ENCODE measurements at places on chromosomes 5 and 9.

- no peak for DNase-seq
Observed at GRCh38 chr5:98365126-98365525, 408.3 kb upstream of the RGMB start.

DNA sequence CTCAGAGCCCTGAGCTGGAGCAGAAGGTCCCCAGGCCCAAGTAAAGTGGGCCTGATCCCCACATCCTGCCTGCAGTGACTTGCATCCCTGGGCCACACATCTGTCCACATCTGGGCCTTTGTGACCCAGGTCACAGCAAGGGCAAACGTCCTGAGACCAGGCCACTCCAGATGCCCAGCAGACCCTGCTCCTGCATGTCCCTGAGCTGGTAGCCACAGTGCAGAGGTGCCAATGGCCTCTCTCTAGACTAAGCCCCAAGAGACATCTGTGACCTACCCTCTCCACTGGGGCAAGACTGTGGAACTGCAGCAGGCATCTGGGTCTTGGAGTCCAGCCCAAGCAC, 2.5 kb downstream of the FLT4 start:
- DNase-seq: no peak

DNA sequence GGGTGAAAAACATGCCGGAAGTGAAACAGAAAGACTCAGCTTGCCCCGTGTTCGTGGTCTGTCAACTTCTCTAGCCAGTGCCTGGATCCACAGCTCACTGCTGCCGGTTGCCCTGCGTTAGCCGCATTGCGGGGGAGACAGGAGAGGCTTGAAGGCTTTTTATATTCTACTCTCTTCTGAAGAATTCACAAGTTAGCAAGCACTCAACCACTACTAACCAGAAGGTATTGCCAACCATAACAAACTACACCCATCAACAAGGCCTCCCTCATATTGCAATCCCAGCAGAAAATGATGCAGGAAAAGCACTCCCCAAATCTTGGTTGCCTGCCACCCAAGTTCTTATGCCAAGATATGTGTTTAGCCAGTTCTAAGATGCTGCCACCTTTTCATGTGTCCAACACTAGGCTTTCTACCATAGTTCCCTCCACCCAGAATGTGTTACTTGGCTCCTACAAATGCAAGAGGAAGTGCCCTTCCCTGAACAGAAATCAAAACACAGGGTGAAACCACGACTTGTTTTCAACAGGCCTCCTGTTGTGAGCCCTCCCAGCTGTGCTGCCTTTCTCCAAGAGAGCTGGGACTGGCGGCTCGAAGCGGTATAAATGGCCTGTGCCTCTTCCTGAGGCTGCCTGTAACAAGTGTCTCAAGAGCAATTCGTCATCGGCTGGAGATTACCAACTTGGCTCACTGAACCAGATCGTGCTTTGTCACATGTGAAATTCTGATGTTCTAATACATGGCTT, 129.0 kb downstream of the SNX18 start:
- peak; percentile 48 for DNase-seq

DNA sequence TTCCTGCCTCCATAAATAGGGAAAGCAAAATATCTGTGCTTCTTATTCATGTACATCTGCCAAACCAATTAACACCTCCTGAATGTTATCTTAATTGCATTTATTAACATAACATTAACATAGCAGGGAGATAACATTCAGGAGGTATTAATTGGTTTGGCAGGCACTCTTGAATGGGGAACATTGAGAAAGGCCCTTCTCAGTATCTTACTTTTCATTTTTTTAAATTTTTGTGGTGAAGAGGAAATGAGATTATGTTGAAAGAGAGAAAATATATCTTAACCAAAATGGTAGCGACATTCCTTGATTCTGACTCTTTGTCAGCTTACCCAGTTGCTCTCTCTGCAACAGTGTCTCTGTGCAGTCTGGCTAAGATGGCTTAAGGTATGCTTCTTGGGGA, 100.4 kb upstream of the TLE1 start:
- no peak for DNase-seq

GRCh38 chr9:114588210-114588609, 641 bp downstream of the ATP6V1G1 start:
- no peak for DNase-seq

DNA sequence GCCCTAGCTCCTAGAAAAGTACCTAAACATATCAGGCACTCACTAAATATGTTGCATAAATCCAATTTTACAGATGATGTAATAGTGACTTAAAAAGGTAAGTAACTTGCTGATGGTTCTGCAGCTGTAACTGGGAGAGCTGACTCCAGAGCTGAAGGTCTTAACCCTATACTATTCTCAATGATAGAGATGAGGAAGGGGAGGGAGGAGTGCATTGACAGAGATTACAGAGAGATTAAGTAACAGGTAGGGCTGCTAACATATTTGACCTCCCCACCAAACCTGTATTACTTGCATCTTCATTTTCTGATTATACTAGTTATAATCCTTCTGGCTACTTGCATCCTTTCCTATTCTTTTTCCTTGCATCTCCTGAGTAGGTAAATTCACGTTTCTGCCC, 255.4 kb upstream of the EFNA5 start:
- no peak for DNase-seq

- DNase-seq: no peak
Observed at GRCh38 chr5:177524539-177524900, 7.8 kb upstream of the DDX41 start.

DNA sequence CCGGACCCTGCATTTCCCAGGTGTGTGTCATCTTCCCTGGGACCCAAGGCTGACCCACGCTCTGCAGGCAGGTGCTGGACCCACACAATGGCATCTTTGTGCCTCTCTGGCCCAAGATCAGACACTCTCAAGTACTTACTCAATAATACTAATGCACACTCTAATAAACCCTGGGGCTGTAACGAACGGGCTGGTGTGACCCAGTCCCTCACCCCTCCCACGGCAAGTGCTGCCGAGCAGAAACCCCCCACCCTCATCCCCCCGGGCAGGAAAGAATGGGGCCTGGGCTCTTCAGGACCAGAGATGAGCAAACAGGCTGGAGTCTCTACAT, 1.1 kb upstream of the OBP2B start:
- no peak for DNase-seq

GRCh38 chr9:3676766-3677165, 151.0 kb upstream of the RFX3 start:
- no peak for DNase-seq

GRCh38 chr5:179211631-179212030, 133.6 kb downstream of the ADAMTS2 start:
- no peak for DNase-seq

GRCh38 chr5:7886849-7887475, 18.0 kb downstream of the MTRR start:
- DNase-seq: no peak

GRCh38 chr5:133552925-133553525, 59.3 kb downstream of the FSTL4 start:
- DNase-seq: no peak

DNA sequence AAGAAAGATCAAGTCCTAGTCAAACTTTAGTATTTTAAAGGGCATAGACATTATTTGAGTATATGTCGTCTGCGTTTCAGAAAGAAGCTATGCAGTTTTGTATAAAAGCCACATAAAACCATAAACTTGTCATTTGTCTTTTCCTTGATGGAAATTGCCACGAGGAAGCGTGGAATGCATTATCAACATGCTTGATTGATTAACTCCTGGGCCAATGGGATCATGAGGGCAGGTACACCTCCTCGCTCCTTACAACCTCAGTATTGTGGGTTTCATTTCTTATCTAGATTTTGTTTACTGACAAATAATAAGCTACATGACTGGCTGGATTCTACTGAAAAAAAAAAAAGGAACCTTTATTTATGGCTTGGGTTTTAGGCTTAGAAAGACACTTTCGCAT, 122.5 kb upstream of the RFX3 start:
- no peak for DNase-seq

DNA sequence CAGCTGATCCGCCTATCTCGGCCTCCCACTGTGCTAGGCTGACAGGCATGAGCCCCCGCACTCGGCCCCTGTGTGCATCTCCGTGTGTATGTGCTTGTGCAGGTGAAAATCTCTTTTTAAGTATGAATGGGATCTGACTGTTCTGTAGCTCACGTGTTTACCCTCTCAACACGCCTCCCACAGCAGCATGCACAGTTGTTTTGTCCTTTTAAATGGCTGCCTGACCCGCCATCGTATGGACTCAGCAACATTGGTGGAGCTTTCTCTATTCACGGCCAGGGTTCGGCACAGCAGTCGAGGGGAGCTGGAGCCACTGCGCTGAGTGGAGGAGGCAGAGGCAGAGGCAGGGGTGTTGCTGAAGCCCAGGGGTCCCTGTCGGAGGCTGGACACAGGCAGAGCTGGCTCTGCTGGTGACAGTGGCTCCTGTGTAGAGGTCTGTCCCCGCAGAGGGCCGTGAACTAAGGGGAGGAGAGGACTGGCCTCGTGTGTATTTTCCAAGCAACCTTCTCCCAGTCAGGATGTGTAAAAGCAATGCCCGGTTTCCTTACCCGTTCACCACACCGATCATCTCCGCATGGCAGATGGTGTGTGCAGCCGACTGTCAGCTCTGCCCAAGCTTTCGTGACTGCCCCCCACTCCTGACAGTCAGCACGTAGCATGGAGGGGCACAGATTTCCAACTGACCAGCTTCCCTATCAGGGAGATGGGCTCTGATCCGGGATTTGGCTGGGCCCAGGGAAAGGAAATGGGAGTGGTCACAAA, 37.3 kb downstream of the MRPL36 start:
- no peak for DNase-seq

DNA sequence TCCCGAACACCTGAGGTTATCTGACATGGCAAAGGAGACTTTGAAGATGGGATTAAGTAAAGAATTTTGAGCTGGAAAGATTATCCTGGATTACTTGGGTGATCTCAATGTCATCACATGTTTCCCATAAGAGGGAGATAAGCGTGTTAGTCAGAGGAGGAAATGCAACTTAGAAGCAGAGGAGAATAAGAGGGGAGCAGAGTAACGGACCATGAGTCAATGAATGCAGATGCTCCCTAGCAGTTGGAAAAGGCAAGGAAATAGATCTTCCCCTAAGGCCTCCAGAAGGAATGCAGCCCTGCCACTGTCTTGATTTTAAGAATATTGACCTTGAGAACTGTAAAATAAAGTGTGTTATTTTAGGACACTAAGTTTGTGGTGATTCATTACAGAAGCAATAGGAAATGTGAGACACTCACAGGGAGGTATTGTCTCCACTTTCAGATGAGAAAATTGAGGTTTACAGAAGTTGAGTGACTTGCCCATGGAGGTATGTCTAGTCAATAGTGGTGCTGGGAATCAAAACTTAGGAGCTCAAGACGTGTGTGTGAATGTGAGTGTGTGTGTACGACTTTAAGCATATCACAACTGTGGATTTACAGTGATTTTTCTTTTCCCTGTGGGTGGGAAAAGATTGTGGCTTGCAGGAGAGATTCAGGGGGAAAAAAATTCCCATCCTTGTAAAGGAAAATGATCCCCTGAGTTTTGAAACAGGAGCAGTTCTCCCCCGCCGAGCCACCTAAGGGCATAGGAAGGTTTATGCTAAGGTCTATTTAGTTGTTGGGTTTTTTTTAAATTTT, 125.3 kb downstream of the TRIM32 start:
- DNase-seq: no peak

- DNase-seq: no peak
Observed at GRCh38 chr9:129143031-129143927, 32.1 kb downstream of the PTPA start.

GRCh38 chr5:53265043-53265442, 155.5 kb upstream of the MOCS2 start:
- no peak for DNase-seq

GRCh38 chr5:154015071-154015693, 23.5 kb downstream of the FAM114A2 start:
- DNase-seq: no peak

DNA sequence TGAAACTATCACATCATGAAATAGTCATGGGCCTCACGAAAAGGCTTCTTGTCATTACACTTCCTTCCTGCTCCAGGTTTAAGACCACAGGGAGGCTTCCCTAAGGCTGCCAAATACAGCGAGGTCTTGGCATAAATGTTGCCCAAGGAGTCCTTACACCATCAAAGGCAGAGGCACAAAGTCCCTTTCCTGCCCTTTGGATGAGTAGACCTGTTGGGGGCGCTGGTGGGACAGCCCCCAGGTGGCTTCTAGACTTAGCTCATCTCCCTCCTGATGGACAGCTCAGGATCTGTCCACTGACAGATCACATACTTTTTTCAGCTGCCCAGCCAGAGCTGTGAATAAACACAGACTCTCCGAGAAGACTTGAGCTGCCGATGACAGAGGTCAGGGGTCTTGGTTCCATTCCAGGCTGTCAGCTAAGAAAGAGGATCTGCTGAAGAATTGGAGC, 15.5 kb upstream of the MEGF9 start:
- no peak for DNase-seq

- peak; percentile 76 for DNase-seq
Observed at GRCh38 chr9:36148311-36149051, 11.9 kb downstream of the GLIPR2 start.

DNA sequence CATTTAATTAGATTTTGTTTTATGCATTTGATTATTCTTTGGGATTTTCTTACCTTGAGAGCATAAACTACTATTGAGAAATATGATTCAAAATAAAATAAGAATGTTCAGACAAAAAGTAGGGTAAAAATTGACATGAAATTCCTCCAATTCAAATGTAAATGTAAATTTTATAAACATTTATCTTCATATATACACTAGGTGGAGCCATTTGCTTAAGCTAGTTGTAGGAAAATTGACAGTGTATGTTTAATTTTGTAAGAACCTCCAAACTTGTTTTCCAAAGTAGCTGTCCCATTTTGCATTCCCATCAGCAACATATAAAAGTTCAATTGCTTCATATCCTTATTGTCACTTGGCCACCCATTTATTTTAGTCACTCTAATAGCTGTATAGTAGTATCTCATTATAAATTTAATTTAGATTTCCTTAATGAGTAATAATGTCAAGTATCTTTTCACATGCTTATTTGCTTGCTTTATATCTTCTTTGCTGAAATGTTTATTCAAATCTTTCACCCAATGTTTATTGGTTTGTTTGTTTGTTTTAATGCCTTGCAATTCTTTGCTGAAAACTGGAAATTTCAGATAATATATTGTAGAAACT, 37.6 kb upstream of the SLCO6A1 start:
- no peak for DNase-seq

- no peak for DNase-seq
Observed at GRCh38 chr9:122322553-122322952, 48.3 kb upstream of the PTGS1 start.

DNA sequence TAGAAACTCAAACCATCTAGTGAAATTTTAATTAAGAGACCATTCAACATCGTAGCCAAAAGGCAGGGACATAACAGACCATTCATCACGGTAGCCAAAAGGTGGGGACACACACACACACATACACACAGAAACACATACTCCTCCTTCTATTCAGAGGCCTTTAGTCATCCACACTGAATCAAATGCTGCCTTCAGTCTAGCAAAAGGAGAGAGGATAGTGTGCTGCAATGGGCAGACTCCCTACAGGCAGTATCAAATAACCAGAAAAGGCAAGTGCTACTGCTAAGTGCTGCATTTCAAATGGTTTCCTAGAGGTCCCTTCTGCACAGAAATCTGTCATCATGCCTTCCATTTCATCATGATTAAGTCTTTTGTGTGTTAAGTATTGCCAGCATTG, 303.9 kb downstream of the TRIM32 start:
- no peak for DNase-seq
